A549 (cell line): ENCODE measurements at places on chromosomes 5 and 9. TPM values are rescaled to one million over a fixed set of nuclear protein-coding genes. Genes with fewer than 3 reads are reported as not detected.

Gene SLC22A4
- 3.2 to 4.2 TPM (median 3.6 TPM) in 3 replicates for polyA plus RNA-seq

Gene GRXCR2
- not detected in 3 replicates for polyA plus RNA-seq

Gene OR13C8
- not detected in 3 replicates for polyA plus RNA-seq

Gene DMRT3
- polyA plus RNA-seq = not detected in 3 replicates

Gene DOCK8
- polyA plus RNA-seq = 0.18 to 0.54 TPM (median 0.27 TPM) in 3 replicates

Gene FGF1
- polyA plus RNA-seq = 0.31 to 0.40 TPM (median 0.38 TPM) in 3 replicates

Gene SLC36A2
- polyA plus RNA-seq = not detected in 3 replicates

Gene PCDHGC4
- polyA plus RNA-seq = 0.03 TPM in 1 of 3 replicates, not detected in the others

Gene CDH10
- polyA plus RNA-seq = 0.38 to 0.63 TPM (median 0.47 TPM) in 3 replicates

Gene ACTBL2
- polyA plus RNA-seq = 0.06 to 0.11 TPM (median 0.09 TPM) in 3 replicates

Gene NTRK2
- 0.01 to 0.05 TPM (median 0.03 TPM) in 3 replicates for polyA plus RNA-seq

Gene FAM151B
- 2.2 to 2.3 TPM (median 2.2 TPM) in 3 replicates for polyA plus RNA-seq

Gene SLCO6A1
- not detected in 3 replicates for polyA plus RNA-seq

Gene RAB24
- polyA plus RNA-seq = 30.0 to 34.5 TPM (median 33.7 TPM) in 3 replicates

Gene FLT4
- polyA plus RNA-seq = 2.1 to 3.0 TPM (median 2.6 TPM) in 3 replicates

Gene BARX1
- polyA plus RNA-seq = 6.3 to 7.8 TPM (median 7.3 TPM) in 3 replicates

Gene GNAQ
- polyA plus RNA-seq = 17.1 to 18.2 TPM (median 17.9 TPM) in 3 replicates

Gene PCDHGB6
- 0.08 to 0.09 TPM (median 0.09 TPM) in 3 replicates for polyA plus RNA-seq

Gene PARP8
- polyA plus RNA-seq = 0.01 to 0.11 TPM (median 0.04 TPM) in 3 replicates

Gene SLC1A1
- polyA plus RNA-seq = 0.63 to 0.82 TPM (median 0.66 TPM) in 3 replicates

Gene GNA14
- polyA plus RNA-seq = 0.04 TPM in 1 of 3 replicates, not detected in the others

Gene INSYN2B
- polyA plus RNA-seq = 0.41 to 0.46 TPM (median 0.45 TPM) in 3 replicates

Gene SLC36A3
- polyA plus RNA-seq = not detected in 3 replicates

Gene RAB3C
- not detected in 3 replicates for polyA plus RNA-seq

Gene NFIB
- polyA plus RNA-seq = 10.7 to 13.2 TPM (median 12.0 TPM) in 3 replicates

Gene PCDHB5
- polyA plus RNA-seq = 1.4 to 1.6 TPM (median 1.4 TPM) in 3 replicates

Gene UIMC1
- polyA plus RNA-seq = 43.8 to 47.8 TPM (median 47.7 TPM) in 3 replicates

Gene SLC28A3
- not detected in 3 replicates for polyA plus RNA-seq
